Hepatic stellate cell (primary cell): ENCODE measurements at places on chromosomes 2 and 18.

DNA sequence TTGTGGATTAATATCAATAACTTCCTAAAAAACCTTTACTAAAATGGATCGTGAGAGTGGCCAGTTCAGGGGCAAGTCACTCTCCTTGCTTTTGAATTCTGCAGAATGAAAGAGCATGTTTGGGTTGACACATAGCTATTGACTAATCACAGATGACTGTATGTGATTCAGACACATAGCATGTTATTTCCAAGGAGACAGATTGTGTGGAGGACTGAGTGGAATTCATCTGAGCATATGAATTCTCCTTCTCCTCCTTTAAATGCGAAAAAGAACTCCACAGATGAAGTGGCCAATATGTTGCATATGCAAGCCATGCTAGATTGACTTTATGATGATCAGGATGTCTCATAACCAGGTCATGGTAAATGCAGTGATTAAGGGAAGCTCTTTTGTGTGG is 249.4 kb upstream of the FAM98A start:
- DNase-seq: no peak

DNA sequence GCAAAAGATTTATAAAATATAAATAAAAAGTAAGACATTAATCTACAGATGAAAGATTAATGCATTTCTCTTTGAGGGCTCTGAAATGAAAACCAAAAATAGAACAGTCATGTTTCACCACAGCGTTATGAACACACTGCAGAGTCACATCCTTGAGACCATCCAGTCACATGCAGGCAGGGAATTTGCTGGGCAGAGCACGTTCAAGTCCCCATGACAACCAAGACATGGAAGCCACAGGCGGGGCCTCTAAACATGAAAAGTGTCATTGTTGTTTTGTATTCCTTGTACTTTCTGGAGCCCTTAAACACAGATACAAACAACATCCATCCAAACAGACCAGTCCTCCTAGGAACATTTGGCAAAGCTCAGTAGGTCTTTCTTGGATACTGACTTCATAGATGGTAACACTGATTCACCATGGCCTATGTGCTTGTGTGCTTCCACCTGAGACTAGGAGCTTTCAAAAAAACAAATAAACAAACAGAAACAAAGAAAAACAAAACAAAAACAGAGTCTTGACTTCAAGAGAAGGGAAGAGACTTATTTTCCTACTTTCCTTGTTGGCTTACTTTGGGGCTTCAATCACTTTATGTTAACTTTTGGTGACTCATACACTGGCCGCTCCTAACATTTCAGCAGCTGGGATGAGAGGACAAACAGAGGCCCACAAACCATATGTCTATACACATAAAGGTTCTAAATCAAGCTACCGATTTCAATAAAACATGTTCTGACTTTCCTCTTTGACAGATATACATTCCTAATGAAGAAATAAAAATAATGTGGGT is 99.5 kb upstream of the CCDC85A start:
- peak; percentile 25 for DNase-seq

- DNase-seq: no peak
Measured at GRCh38 chr18:4248686-4249085, 206.4 kb downstream of the DLGAP1 start.

DNA sequence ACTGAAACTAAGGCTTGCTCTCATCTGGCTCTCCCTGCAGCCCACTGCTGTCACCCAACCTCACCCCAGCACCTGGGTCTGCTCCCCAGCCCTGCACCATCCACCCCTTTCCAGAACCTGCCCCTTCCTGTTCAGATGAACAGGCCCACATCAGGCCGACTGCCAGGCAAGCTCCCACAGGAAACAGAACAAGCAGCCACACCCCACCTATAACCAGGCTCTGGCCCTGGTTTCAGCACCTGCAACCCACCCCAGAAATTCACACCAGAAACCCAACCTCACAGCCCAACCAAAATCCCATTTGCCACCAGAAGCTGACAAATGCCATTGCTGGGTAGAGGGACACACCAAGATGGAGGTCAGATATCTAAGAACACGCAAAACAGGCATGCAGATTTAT is 159.2 kb upstream of the ID2 start:
- no peak for DNase-seq

DNA sequence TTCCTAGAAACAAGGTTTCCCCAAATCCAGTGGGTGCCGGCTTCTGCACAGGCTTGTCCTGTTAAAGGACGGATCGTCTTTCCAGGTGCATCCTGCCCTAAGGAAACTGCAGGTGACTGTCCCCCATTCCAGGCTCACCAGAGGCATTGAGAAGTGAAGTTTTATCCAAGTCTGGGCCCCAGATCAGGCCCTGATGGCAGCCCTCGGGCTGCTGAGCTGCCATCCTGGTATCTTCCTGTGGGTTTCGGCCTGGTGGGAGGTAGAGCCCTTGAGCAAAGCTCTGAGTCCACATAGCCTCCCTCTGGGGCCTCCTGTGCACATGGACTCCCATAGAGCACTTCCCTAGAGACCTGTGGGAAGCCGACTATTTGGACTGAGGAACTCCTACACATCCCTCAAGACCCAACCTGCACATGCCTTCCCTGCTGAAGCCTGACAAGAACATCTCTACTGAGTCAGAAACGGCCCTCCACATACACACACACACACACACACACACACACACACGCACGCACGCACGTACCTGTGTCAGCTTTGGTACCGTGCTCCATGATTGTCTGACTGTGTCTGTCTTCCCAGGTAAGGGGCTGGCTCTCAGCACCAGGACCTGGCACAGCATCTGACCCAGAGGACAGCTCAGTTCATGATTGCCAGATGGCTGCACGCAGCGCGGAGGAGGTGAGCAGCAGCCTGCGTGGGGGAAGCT is 16.4 kb downstream of the TNS1 start:
- DNase-seq: no peak

DNA sequence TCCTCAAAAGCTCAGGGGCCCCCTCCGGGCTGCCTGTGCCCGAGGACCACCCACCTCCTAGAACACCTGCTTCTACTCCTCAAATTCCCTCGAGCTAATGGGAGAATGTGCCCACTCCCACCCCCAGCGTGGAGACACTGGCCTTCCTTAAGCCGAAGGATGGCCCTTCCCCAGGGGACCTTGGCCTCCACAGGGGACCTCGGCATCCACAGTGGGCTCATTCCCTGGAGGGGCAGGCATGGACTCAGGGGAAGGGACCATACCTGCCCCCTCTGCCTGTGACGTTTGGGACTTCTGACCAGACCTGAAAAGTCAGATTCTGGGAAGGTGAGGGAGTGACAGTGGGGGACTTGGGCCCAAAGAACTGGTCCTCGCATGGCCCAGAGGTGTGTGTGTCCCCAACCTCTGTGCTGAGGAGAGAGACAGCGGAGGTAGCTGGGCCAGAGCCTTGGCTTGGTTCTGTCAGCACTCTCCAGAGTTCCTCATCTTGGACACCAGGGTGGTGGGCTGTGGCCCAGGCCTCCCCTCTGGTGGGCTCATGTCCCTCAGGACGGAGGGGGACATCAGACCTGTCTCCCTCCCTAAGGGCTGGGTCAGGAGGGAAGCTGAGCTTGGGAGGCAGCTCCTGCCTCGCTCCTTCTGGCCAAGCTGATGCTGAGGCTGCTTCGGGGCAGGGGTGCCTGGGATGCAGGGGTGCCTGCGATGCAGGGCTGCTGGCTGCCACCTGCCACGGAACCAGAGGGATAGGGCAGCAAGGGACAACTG is 240.4 kb downstream of the HAUS1 start:
- DNase-seq: no peak

- no peak for DNase-seq
Measured at GRCh38 chr2:160984426-160985077, 175.7 kb upstream of the TANK start.

GRCh38 chr2:52558265-52558664 is 1209.3 kb upstream of the CHAC2 start:
- DNase-seq: no peak

DNA sequence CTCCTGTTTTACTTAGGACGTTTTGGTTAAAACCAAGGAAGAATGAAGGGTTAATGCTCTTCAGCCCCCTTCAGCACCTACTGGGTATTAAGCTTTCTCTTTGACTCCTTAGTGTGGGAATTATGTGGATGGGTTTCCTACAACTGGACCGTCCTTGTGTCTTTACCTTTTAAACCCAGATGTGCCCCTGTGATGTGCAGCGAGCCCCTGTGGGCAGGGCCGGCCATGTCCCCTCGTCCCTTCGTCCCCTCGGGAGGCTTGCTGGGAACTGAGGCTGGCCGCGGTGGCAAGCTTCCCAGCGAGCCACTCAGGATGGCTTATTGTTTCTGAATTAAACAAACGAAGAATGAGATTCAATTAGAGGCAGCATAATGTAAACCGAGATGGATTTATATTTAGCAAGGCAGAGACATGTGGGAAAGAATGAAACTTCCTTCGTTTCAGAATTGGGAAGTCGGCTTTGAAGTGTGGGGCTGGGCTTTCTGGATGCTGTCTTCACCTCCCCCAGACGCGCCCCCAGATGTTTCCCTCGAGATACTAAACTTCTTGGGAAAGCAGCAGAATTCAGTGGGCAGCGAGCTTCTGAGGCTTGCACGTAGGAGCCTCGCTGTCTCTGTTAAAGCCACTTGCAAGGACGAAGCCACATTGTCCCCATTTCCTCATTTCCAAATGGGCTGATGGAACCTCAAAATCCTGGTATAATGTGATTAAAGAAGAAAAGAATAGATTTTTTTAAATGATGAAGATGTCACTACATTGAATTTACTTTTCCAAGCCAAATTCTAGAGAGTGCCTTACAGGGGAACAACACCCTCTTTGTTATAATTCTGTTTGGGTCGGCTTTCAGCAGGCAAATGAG is 146.0 kb downstream of the VAPA start:
- no peak for DNase-seq

- no peak for DNase-seq
Measured at GRCh38 chr2:9424447-9425164, 1.2 kb downstream of the CPSF3 start.

GRCh38 chr2:228793116-228793515 is 478.0 kb downstream of the PID1 start:
- no peak for DNase-seq
